Stimulated activated naive CD8-positive, alpha-beta T cell treated with anti-CD3 and anti-CD28 coated beads, Interleukin-15, Interleukin-2, amounts not matched to agents 100 U/mL and 50 U/mL, for 24 hours (primary cell): ENCODE measurements at places on chromosomes 12 and 14.

DNA sequence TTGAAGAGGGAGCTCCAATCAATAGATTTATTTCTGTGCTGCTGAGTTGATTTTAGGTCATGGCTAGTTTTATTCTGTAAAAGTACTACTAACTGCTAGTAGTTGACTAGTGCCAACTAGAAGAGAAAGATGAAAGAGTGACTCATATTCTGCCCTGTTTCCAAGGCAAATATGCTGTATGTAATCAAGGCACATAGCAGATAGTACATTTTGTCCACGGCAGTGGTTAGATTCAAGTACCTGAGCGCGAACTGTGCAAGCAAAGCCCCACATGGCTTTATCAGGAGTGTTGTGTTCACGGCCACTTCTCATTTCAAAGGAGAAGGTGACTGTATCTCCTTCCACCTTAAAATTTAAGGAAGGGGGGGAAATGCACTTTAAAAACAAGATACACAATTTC is 126.8 kb downstream of the TRAFD1 start:
- DNase-seq, result no peak

GRCh38 chr12:31773223-31773750 is 44.5 kb upstream of the AMN1 start:
- DNase-seq, result no peak

DNA sequence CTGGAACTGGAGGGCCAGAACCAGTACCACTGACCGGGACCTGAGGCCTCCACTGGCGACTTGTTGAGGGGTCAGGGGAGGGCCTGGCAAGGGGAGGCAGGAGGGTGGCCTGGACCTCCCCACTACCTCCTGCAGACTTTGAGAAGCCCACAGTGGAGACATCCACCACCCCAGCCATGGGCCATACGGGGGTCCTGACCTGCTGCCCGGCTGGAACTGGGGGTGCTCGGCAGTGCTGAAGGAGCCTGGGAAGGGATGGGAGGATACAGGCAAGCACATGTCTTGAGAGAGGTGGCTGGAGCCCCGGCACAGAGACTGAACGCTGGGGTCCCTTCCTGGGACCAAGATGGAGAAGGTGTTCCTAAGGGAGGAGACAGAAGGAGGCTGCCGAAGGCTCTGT is 14.3 kb downstream of the NGB start:
- DNase-seq, result no peak

GRCh38 chr12:124218243-124218560 is 76.7 kb upstream of the RFLNA start:
- DNase-seq, result no peak

- DNase-seq, result no peak
Measured at GRCh38 chr12:47766502-47767215, 6.4 kb upstream of the SLC48A1 start.

DNA sequence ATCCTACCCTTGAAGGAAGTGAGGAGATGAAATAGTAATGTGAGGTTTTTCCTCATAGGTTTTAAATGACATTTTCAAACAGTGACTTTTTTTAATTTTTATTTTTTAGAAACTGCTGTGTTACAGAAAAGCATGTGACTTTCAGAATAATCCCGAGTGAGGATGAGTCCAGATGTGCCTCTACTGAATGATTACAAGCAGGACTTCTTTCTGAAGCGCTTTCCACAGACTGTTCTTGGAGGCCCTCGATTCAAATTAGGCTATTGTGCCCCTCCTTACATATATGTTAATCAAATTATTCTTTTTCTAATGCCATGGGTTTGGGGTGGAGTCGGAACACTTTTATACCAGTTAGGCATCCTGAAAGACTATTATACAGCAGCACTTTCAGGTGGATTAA is 15.8 kb downstream of the PCNX4 start:
- DNase-seq, result no peak

- no peak for DNase-seq
Measured at GRCh38 chr12:103086471-103086870, 129.0 kb downstream of the ASCL1 start.

GRCh38 chr12:54385251-54385914 is 850 bp upstream of the ZNF385A start:
- no peak for DNase-seq

DNA sequence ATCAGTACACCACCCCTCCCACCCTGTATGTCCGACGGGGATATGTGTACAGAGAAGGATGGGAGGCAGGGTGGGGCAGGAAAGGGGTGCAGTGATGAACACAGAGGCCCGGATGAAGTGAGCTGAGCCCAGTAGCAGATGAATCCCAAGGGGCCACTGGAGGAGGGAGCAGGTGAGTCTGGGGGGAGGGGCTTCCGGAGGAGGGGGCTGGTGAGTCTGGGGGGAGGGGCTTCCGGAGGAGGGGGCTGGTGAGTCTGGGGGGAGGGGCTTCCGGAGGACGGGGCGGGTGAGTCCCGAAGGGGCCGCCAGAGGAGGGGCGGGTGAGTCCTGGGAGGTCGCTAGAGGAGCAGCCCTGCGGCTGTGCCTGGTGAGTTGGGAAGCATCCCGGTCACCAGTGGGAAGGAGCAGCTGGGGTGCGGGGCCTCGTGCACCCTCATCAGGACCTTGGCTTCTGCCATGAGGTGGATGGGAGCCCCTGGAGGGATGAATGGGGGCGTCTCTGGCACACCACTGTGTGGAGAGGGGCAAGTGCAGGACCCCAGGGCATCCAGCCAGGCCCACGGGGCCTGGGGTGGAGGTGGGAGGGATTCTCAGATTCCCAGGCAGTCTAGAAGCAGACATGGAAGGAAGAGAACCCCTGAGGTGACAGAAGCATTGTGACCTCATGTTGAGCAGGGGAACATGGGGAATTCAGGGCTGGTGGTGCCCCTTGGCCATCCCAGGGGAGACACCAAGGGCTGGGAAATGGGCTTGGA is 14.0 kb downstream of the BEGAIN start:
- no peak for DNase-seq

GRCh38 chr12:62128175-62128975 is 131.8 kb upstream of the USP15 start:
- DNase-seq, result no peak

DNA sequence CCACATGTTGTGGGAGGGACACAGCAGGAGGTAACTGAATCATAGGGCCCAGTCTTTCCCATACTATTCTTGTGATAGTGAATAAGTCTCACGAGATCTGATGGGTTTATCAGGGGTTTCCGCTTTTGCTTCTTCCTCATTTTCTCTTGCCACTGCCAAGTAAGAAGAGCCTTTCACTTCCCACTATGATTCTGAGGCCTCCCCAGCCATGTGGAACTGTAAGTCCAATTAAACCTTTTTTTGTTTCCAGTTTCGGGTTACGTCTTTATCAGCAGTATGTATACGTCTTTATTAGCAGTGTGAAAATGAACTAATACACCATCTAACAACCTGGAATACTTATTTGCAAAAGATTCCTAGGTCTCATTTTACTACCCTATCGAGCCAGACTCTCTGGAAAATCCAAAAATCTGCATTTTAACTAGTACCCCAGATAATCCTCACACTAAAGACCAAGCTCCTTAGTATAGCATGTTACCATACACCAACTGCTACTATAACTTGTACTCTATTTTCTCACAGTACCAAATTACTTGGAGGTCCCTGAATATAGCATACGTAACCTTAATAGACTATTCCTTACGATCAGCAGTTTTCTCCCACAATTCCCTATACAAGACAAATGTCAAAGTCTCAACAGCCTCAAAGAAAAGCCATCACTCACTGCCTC is 11.5 kb downstream of the GTF2A1 start:
- DNase-seq, result no peak

- DNase-seq, result no peak
Measured at GRCh38 chr14:49367696-49368095, 218.5 kb downstream of the RPS29 start.

DNA sequence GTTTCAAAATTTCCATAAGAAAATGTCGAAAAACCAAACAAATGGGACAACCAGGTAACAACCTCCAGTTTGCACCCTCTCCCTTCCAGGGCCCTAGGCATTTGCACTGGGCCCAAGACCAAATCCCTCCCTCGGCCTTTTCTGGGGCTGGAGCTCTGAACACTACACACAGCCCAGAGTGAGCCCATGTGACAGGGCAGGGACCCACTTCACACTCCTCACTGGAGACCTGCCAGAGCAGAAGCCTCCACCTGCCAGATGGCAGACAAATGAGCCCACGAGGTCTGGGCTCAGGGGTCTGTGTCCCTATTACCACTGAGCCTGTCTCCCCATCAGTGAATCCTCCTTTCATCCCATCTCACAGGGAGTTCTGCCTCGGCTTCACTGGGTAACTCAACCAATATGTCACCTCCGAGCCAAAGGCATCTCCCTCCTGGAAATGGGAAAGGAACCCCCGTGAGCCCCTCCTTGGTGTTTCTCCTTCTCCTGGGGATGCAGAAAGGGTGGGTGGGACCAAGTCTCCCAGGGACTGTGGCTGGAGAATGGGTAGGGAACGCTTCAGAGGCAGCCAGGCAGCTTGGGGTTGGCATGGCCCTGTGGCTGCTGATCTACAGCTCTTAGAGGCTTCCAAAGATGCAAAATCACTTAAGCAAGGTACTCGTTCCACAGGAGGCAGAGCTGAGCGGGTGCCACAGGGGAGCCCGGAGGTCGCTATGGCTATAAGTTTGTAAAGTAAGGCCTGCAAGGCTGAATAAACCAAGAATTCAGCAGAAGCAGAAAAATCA is 10.6 kb downstream of the VWF start:
- no peak for DNase-seq

DNA sequence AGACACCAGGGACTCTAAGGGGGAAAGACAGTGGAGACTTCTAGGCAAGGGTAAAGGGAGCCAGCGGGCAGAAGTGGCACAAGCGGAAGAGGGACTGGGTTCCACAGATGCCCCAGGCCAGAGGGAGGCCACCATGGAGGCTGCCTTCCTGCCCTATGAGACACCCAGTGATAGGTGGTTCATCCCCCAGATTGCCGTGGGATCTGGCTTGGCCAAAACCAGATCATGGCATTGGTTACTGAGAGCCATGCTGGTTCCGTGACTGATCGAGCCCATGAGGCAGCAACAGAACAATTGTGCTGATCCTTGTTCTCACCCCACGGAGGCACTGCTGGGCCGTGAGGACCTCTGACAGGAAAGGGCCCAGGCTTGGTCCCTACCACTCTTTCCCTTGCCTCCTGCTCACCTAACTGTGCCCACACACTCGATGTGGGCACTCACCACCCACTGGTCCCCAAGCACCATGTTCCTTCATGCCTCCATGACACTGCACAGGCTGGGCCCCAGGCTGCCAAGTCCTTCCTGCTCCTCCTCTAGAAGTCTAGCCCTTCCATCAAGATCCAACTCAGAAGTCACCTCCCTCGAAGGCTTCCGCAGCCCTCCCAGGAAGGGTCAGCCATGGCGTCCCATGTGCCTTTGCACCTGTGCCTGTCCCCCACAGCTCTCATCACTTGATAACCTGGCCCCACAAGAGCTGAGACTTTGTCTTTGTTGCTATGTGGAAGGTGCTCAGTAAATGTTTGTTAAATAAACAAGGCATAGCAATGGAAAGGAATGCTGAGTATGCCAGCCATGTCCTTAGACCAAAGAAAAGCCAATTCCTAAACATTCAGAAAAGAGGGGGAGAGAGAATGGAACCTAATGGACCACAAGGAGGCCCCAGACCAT is 7.3 kb downstream of the KRT79 start:
- DNase-seq, result no peak

DNA sequence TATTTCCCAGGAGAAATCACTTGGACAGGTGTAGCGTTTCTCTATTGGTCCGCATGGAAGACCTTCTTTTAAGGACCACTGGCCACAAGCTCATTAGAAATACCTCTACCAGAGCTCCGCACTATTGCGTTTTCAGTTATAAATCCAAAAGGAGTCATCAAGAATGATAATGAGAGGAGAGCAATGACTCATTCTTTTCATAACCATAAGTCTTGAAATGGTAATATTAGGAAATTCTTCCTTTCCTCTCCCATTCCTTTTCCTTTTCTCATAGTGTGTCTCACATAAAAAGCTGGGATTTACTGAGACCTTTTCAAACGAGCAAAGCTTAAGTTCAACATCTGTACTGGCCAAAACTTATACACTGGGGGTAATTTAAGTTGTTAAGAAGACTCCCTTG is 215.7 kb downstream of the CPNE8 start:
- no peak for DNase-seq

DNA sequence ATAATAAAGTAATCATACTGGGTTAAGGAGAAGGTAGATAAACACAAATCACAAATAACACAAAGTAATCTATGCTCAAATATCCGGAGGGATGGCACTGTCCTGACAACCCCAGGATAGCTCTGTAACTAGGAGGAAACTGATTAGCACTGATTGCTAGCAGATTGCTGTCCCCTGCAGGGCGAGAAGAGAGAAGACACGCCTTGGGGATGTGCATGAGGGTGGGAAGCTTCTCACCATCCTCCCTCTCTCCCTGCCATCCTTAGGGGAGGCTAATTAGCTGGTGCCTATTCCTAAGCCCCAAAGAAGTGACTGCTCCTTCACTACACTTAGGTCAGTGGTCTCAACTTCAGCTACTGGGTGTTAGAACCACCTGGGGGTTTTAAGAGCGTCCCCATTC is 27.0 kb upstream of the TMEM260 start:
- DNase-seq, result no peak

DNA sequence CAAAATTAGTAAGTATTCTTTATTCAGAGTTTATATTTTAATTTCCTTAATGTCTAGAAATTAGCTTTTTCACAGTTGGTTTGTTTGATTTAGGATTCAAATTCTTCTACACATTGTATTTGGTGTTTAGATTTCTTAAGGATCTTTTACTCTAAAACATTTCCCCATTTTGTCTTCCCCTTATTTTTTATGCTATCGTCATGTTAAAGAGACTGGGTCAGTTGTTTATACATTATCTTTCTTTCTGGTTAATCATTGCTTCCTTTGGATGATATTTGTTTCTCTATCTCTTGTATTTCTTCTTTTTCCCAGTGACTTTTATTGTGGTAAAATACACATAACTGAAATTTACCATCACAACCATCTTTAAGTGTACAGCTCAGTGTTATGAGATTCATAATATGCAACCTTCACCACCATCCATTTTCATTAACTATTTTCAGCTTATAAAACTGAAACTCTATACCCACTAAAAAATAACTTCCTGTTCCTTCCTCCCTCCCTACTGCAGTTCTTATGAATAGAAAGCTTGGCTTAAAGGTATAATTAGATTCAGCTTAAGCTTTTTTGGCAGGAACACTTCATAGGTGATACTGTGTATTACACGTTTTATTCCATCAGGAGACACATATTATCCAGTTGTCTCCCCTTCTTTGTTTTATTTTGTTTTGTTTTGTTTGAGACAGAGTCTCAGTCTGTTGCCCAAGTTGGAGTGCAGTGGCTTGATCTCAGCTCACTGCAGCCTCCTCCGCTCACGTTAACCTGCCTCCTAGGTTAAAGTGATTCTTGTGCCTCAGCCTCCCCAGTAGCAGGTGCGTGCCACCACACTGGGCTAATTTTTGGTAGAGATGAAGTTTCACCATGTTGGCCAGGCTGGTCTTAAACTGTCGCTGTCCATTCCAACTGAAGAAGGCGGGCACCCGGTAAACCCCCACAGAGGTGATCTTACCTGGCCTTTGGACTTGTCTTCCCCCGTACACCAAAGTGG is 45.0 kb downstream of the NOPCHAP1 start:
- DNase-seq, result no peak

- DNase-seq, result no peak
Measured at GRCh38 chr12:12872139-12872933, 19.0 kb upstream of the GPRC5A start.
